ENCODE measurements at places on chromosomes 2 and 18.

DNA sequence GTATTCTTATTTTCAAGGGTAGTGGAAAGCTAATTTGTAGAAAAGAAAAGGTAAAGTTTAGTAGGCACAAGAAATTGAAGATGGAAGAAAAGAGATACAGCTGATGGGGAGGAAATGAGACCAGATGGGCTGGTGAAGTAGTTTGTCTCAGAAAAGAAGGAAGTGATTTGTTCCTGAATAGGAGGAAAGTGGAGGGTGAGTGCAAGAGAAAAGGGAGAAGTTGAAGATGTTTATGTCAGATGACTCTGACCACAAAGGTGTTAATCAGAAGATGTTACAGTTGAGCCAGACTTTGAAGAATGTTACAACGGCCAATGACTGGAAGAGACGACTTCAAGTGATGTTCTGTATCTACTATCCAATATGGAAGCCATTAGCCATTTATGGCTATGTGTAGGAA is 21.2 kb downstream of the ZSCAN30 start:
- no peak for DNase-seq
- peaks cover 3% of the 10 kb centered on the region for H3K27me3 ChIP-seq
- no peak overlapping the region for H3K27ac ChIP-seq

- peaks cover 61% of the 10 kb centered on the region for H3K36me3 ChIP-seq
- H3K4me3 ChIP-seq: no peak overlapping the region
- H3K27me3 ChIP-seq: peaks cover 6% of the 10 kb centered on the region
- H3K27ac ChIP-seq: no peak overlapping the region
- H3K4me1 ChIP-seq: no peaks in the 10 kb centered on the region
Observed at GRCh38 chr2:24538720-24539119, 47.7 kb downstream of the NCOA1 start.

- no peaks in the 10 kb centered on the region for H3K36me3 ChIP-seq
- H3K27me3 ChIP-seq: peaks cover 4% of the 10 kb centered on the region
Observed at GRCh38 chr18:23587220-23587642, 925 bp upstream of the NPC1 start.

DNA sequence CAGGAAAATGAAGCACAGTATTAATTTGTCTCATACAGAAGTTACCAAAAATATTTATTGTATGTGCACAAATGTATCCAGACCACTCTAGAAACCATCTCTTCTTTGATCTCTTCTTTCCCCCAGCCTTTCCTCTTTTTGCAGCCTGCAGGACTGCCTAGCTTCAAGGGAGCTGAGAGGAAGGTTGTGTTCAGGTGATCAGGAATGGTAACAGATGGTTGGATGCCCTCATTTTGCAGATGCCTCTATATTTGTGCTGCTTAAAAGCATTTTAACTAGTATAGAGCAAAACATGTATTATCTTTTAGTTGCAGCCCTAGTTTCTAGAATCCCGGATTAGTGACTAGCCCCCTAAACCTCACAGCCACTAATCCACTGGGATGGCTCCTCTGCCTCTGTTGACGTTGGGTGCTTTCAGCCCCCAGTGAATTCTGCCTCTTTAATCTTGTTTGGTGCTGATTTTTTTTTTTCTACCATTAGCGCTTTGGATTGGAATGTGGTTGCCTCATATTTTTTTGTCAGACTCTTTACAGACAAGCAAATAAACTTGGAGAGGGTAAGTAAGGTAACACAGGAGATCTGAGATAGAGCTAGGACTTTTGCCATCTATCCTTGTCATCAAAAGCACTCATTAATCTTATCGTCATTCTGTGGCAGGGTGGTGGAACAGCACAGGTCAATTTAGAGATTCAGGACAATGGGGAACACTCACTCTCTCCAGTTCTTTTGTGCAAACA is 103.8 kb upstream of the NDUFV2 start:
- H3K36me3 ChIP-seq: peaks cover 17% of the 10 kb centered on the region
- H3K4me3 ChIP-seq: no peak overlapping the region
- DNase-seq: no peak

Data from nephron progenitor cell (in vitro differentiated cells).